RCC 7860 (cell line): ENCODE measurements at places on chromosomes 5 and 9.

DNA sequence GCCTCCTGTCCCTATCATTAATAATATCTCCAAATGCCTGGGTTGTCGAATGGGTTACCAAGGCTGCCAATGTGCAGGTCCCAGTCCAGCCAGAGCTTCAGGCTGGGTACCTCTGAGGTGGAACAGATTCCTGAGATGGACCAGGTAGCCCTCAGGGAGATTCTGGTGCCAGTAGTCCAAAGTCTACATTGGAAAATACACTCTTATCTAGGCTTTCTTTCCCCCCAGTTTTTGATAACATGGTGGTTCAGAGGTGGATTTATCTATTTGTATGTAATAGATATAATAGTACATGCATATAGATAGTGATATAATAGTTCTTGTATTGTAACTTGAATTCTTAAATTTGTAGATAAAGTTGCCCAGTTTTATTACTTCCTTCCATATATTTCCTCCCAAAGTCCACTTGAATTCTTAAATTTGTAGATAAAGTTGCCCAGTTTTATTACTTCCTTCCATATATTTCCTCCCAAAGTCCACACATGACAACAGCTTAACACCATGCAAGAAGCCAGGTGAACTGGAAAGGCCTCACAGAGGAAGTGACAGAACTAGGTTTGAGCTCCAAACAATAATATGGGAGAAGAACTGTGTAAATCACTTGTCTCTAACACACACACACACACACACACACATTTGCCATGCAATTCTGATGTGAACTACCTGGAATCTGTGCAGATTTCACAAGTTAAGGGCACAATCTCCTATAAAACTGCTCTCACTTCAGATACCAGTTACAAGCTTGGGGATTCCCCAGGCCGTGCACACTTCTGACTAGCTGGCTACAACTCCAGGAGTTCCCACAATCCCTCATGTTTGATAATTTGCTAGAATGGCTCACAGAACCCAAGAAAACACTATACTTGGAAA is 30.7 kb upstream of the ERAP1 start:
- no peak for DNase-seq

DNA sequence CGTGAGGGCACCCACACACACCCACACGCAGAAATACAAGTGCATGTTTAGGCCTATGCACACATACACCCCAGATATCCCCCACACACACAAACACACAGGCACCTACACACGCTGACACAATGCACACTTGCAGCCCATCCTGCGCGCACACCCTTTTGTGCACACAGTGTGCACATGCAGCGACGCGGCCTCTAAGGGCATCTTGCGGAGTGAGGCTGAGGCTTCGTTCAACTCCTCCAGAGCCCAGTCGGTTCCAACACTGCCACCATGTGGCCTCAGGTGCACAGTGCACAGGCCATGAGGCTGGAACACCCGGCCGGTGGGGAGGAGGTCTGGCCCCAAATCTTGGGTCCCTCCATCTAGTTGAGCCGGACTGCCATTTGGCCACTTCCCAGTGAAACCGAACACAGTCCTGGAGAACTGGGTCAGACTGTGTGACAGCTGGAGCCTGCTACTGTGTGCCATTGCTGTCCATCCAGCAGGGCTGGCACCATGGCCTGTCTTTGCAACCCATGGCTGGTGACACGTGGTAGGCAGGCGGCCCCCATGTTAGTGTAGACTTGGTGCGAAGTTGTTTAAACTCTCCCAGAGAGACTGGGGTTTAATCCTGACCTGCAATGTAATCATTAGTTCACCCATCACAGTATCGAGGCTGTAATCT is 97.7 kb upstream of the MVB12B start:
- peak; percentile 33 for DNase-seq

- DNase-seq = no peak
Observed at GRCh38 chr5:963673-964531, 44.7 kb upstream of the NKD2 start.

DNA sequence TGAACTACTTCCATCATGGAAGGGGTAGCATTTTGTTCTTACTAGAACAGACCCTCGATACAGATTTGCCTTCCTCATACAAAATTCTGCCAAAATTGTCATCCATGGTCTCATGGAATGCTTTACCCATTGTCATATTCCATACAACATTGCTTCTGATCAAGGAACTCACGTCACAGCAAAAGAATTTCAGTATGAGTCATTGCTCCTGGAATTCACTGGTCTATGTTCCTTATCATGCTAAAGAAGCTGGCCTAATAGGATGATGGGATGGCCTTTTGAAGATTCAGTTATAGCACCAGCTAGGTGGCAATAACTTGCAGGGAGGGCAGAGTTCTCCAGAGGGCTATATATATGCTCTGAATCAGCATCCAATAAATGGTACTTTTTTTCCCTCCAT is 18.2 kb upstream of the FNIP1 start:
- peak; percentile 92 for DNase-seq

GRCh38 chr5:89129941-89130340 is 247.0 kb upstream of the MEF2C start:
- DNase-seq = no peak

- DNase-seq = no peak
Observed at GRCh38 chr9:133103987-133104505, 17.0 kb downstream of the RALGDS start.

DNA sequence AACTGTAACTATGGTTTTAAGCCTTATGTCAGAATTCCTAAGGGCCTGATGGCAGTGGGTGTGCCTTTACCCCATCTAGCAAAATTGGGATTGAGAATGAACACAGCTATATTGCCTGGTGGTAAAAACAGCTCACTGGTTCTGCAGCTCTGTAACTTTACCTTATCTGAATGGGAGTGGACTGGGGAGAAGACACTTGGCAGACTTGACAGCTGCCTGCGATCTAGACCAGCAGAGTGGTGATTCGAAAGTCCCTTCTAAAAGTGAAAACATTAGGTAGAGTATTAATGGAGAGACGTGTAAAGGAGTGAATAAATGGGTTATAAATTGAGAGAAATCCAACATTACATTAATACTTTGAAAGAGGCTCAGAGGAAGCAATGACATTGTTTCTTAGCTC is 289.1 kb upstream of the EDIL3 start:
- DNase-seq = no peak

GRCh38 chr5:171598641-171599152 is 179.2 kb downstream of the FGF18 start:
- DNase-seq = no peak

GRCh38 chr9:128007566-128008138 is 26.9 kb upstream of the EEIG1 start:
- DNase-seq = peak; percentile 80

DNA sequence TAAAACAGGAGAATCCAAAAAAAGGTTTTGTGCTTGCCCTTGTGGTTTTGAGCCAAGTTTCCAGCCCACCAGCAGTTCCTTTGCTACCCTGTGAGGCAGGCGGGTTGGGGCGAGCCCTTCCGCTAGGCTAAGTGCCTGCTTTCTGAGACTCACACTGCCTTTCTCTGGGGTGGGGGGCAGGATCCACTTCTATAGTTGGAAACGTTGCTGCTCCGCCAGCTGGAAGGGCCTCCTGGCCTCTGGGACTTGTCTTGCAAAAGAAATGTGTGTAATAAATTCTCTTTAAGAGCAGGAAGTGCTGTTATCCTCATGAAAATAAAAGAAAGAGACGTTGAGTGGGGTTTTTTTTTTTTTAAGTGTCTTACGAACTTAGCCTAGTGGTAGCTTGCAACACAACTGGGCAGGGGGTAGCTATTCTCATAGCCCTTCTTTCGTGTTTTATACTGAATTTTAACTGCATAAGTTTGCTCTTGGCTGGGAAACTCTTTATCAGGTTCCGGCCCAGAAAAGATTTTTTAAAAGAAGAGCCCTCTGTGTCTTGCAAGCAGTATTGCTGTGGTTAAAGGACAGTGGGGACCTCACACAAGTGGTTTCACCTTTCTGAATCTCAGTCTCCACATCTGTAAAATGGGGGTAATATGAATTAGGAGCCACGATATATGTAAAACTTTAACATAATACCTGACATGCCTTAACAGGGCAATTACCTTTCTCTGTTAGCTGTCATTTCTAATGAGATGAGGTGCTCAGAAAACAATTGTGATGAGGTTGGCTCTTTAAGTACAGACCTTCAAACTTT is 19.8 kb downstream of the JADE2 start:
- no peak for DNase-seq

DNA sequence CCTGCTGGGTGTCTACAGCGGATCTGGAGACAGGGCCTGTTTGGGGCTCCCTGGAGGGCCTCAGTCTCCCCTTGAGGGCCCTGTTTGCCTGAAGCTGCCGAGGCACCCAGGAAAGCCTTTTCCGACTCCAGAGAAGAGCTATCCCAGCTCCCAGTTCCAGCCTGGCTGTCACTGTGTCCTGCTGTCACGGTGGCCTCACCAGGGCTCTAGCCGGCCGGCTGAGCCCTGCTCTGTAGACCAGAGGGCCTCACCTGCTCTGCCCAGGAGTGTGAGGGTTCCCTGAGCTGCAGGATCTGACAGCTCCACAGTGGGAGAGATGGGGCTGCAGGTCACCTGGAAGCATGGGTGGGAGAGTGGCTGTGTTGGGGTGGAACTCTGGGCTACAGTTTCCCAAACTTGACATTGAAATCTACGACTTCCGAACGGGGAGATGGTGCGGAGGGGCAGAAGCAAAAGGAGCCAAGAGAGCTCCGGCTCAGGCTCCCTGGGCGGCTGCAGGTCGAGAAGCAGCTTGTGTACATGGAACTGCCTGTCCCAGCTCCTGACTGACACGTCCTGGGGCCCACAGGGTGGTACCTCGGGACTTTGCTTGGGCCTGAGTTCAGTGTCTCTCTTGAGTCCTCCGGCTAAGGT is 94.9 kb downstream of the CACNA1B start:
- no peak for DNase-seq

DNA sequence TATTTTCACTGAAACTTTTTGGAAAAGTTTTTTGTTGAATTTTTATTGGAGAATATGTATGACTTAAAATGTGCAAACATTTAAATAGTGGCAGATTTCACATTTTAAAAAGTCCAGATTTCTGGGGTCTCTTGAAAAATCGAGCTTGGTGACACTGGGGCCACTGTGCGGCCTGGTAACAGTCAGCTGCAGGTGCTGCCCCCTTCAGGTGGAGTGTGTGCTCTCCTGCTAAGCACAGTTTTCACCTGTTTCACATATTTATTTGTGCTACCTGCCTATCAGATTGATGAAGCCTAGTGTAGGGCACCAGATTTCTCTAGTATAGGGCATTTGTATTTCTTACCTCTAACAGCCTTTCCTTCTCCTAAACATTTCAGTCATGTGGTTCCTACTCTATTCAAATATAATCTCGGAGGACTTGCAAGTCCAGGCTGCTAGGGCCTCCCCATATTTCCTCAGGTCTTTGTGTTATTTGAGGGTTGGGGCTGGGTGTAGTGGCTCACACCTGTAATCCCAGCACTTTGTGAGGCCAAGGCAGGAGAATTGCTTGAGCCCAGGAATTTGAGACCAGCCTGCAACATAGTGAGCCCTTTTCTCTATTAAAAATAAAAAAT is 95.8 kb upstream of the KLF9 start:
- DNase-seq = no peak

- DNase-seq = no peak
Observed at GRCh38 chr9:76738402-76738801, 25.8 kb upstream of the PCA3 start.

GRCh38 chr9:93254806-93255493 is 71.0 kb downstream of the WNK2 start:
- DNase-seq = no peak

DNA sequence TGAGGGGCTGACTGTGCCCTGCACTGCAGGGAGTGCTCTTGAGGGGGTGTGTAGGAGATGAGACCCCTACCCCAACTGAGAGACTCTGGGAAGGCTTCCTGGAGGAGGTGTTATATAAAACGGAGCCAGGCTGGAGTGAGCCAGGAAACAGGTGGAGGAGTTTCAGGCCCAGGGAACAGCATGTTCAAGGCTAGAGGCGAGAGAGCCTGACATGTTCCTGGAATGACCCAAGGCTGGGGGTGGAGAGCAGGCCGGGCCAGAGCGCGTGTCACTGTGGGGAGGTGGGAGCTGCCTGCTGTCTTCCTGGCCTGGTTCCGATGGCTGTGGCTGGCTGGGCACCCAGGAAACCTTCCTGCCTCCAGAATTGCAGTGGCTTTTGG is 48.7 kb downstream of the RXRA start:
- DNase-seq = peak; percentile 8

DNA sequence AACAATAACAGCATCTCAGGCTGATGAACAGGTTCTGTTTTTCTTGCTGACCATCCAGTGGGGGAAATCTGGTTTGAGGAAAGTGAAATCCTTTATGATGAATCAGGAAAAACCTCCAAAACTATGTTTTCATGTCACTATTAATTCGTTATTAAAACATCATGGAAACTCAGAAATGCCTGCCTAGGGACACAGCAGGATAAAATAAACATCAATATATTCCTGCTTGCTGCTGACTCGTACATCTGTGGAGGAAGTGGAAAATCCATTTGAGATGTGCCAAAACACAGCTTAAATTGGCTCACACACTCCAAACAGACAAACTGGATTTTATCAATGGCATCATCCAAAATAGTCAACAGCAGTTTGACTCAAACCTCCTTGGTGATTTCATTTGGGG is 53.0 kb downstream of the TEK start:
- DNase-seq = no peak

GRCh38 chr9:103997856-103998370 is 96.2 kb upstream of the SMC2 start:
- no peak for DNase-seq

DNA sequence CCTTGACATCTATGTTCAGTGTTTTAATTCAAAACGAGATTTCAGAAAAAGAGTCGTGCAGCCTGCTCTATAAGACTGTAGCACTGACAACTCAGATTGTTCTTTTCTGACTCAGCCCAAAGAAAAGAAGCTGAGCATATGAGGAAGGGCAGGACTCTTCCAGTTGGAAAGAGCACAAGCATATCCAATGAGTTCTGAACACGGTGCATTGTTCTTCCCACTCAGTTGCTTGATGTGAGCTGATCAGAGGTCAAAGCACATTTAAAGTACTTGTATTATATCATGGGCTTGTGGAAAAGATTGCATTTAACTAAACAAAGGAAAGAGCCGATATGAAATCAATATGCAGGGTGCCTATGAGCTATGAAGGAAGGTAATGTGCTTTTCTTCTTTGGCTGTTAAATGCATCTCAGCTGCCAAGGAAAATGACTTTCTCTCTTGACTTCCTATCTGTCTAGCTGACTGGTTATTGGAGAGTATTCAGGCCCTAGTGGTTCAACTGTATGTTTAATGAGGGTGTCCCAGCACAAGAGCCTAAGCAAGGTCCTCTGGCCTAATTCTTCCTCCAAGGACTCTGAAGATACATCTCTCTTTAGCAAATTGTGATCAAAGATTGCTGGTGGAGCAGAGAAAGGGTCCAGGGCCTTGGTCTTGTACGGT is 226.6 kb upstream of the PPP1R2B start:
- DNase-seq = no peak

- DNase-seq = peak; percentile 88
Observed at GRCh38 chr9:97397220-97397619, 14.7 kb upstream of the TDRD7 start.

- DNase-seq = no peak
Observed at GRCh38 chr5:56480705-56481427, 247.7 kb upstream of the ANKRD55 start.

DNA sequence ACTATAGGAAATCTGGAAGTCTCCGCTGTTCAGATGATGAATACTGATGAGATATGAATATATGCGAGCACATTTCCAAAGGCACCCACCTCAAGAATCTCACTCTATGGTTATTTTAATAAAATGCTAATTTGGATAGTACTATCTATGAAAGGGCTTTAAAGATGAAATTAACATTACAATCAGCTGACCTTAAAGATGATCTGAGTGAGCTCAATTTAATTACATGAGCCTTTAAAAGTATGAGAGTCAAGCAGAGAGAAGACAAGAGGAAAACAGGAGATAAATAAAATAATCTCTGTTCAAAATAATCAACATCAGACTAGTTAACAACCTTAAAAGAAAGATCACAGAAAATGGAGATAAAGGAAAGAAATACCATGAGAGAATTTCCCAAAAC is 474.1 kb upstream of the TUSC1 start:
- DNase-seq = no peak
